PC-9 (cell line): ENCODE measurements at places on chromosomes 13 and 19. TPM values are rescaled to one million over a fixed set of nuclear protein-coding genes. Genes with fewer than 3 reads are reported as not detected.

GRCh38 chr19:38135150-38135998, 88.6 kb downstream of the DPF1 start:
- H3K4me1 ChIP-seq, result no peaks in the 10 kb centered on the region
- no peak overlapping the region for H3K4me3 ChIP-seq
- no peak for DNase-seq
- H3K36me3 ChIP-seq, result no peaks in the 10 kb centered on the region
- no peak overlapping the region for H3K27ac ChIP-seq

DNA sequence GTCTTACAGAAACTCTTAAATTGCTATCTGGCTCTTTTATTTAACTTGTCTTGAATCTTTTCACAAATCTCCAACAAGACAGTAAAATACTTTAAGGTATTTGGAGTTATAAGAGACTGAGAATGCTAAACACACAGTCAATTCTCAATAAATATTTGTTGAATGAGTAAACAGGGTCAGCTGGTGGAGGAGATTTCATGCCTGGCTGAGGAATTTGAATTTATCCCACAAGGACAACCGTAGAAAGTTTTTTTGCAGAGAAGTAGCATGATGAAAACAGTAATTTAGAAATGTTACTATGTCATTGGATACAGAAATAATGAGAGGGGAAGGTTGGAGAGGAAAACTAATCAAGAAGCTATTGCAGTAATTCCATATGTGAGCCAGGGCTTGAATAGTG, 1223.7 kb downstream of the PCDH17 start:
- no peak overlapping the region for H3K4me3 ChIP-seq
- H3K4me1 ChIP-seq, result no peaks in the 10 kb centered on the region
- H3K36me3 ChIP-seq, result no peaks in the 10 kb centered on the region
- no peaks in the 10 kb centered on the region for H3K27me3 ChIP-seq

- DNase-seq, result no peak
- H3K4me3 ChIP-seq, result peak overlapping the region; percentile 74; the same call in 1 of the 2 replicates
- H3K27ac ChIP-seq, result no peak overlapping the region
- no peaks in the 10 kb centered on the region for H3K27me3 ChIP-seq
- peaks cover 22% of the 10 kb centered on the region for H3K4me1 ChIP-seq
These were observed 1.9 kb downstream of the ISYNA1 start for GRCh38 chr19:18435842-18436670.

- no peaks in the 10 kb centered on the region for H3K4me1 ChIP-seq
- no peaks in the 10 kb centered on the region for H3K27me3 ChIP-seq
- H3K4me3 ChIP-seq, result no peak overlapping the region
- no peak for DNase-seq
- no peaks in the 10 kb centered on the region for H3K36me3 ChIP-seq
These were observed 733.9 kb upstream of the KLHL1 start for GRCh38 chr13:70842062-70842644.

DNA sequence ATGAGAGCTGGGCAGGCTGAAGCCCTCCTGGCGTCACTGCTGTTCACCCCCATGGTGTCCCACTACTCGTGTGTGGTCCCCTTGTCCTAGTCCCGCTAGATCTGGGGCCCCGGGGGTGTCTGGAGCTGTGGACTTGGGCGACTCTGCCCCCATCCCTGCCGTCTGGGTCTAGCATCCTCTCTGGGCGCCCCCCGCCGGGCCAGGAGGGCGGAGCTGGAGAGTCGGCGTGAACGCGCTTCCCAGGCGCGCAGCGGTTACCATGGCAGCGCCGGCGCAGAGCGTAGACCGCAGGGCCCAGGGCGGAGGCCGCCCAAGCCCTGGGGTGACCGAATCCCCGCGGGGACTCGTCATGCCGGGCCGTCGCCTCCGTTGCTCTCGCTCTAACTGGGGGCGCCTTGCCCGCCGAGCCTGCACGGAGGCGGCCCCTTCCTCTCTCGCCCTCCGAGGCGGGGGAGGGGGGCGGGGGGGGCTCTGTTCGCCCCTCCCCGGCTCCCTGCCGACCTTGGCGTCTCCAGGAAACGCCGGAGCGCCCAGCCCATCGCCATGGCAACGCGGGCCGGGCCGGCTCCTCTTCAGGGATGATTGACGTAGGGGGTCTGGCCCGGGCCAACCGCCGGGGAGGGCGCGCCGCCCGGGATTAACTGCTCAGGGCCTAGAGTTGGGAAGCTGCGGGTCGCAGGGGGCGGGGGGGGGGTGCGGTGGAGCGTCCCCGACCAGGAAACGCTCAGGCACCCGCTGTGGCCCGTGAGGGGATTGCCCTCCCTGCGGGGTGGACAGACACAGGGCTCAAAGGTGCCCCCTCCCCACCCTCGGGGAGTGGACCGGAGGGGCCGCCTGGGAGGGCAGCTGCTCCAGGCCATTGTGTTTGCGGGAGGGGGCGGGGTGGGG, 8.9 kb downstream of the ISYNA1 start:
- H3K4me3 ChIP-seq, result no peak overlapping the region
- no peaks in the 10 kb centered on the region for H3K27me3 ChIP-seq
- no peaks in the 10 kb centered on the region for H3K4me1 ChIP-seq

GRCh38 chr19:44626048-44626624, 12.8 kb downstream of the IGSF23 start:
- peaks cover 21% of the 10 kb centered on the region; the same call in 1 of the 2 replicates for H3K36me3 ChIP-seq
- peaks cover 31% of the 10 kb centered on the region for H3K4me1 ChIP-seq
- no peaks in the 10 kb centered on the region for H3K27me3 ChIP-seq
- DNase-seq, result peak; percentile 94

- no peak overlapping the region for H3K27ac ChIP-seq
- no peaks in the 10 kb centered on the region for H3K4me1 ChIP-seq
- H3K27me3 ChIP-seq, result no peaks in the 10 kb centered on the region
- no peak overlapping the region for H3K4me3 ChIP-seq
- H3K36me3 ChIP-seq, result no peaks in the 10 kb centered on the region
- DNase-seq, result no peak
These were observed 1707.6 kb upstream of the SLC10A2 start for GRCh38 chr13:104773775-104774174.

GRCh38 chr19:39251846-39252245, 3.2 kb upstream of the IFNL4 start:
- no peak overlapping the region for H3K4me3 ChIP-seq
- H3K4me1 ChIP-seq, result no peaks in the 10 kb centered on the region
- no peak for DNase-seq
- H3K36me3 ChIP-seq, result no peaks in the 10 kb centered on the region

- no peak overlapping the region for H3K27ac ChIP-seq
- no peaks in the 10 kb centered on the region for H3K27me3 ChIP-seq
- no peaks in the 10 kb centered on the region for H3K4me1 ChIP-seq
These were observed 6.9 kb downstream of the ZNF490 start for GRCh38 chr19:12603714-12604113.

DNA sequence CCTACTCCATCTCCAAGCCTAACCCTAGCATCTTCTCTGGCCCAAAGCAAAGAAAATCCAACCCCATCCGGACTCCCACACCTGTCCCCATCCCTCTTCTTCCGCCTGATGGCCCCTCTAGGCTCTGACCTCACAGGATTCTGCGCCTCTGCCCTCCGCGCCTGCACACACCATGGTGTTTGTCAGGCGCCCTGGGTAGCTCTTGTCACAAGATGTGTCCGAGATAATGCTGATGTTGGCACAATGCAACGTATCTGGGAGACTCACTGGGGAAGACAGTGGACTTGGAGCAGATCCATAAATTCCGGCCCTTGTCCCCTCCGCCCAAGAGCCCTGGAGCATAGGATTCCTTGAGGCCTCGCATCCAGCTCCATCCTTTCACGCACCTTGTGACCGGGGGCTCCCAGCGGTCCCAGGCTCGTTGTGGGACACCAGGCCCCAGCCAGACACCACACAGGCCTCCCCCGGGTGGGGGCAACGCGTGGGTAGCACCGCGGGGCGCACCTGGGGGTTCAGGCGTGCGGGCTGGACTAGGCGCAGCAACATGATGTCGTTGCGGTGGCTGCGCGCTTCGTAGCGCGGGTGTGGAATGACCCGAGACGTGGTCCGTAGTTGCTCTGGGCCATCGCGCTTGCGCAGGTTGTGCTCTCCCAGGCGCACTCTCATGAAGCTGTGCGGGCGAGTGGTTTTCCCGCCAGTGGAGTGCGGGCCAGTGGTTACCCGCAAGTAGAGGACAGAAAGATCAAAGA, 3.1 kb upstream of the KLK1 start:
- H3K27me3 ChIP-seq, result peaks cover 79% of the 10 kb centered on the region
- H3K36me3 ChIP-seq, result no peaks in the 10 kb centered on the region
- no peak overlapping the region for H3K27ac ChIP-seq
- H3K4me1 ChIP-seq, result 0 out of 2 replicates have a peak, but pooled peaks cover 7% of the 10 kb centered on the region
- no peak for DNase-seq

GRCh38 chr13:101982903-101983302, 418.9 kb downstream of the FGF14 start:
- DNase-seq, result no peak
- 0 out of 2 replicates have a peak, but pooled peaks cover 5% of the 10 kb centered on the region for H3K27me3 ChIP-seq
- H3K4me1 ChIP-seq, result no peaks in the 10 kb centered on the region
- H3K27ac ChIP-seq, result no peak overlapping the region
- no peak overlapping the region for H3K4me3 ChIP-seq
- no peaks in the 10 kb centered on the region for H3K36me3 ChIP-seq

GRCh38 chr13:30607908-30608307, 9.8 kb upstream of the USPL1 start:
- H3K4me3 ChIP-seq, result no peak overlapping the region
- H3K36me3 ChIP-seq, result no peaks in the 10 kb centered on the region
- DNase-seq, result no peak

- no peaks in the 10 kb centered on the region for H3K27me3 ChIP-seq
- DNase-seq, result no peak
- H3K4me1 ChIP-seq, result peaks cover 10% of the 10 kb centered on the region
- H3K27ac ChIP-seq, result no peak overlapping the region
These were observed 4.5 kb downstream of the PSMD8 start for GRCh38 chr19:38378866-38379265.

GRCh38 chr19:3790941-3791340, 4.8 kb upstream of the MATK start:
- peaks cover 8% of the 10 kb centered on the region; the same call in 1 of the 2 replicates for H3K27me3 ChIP-seq
- H3K27ac ChIP-seq, result no peak overlapping the region
- DNase-seq, result no peak
- H3K4me3 ChIP-seq, result no peak overlapping the region
- no peaks in the 10 kb centered on the region for H3K4me1 ChIP-seq

GRCh38 chr13:52029569-52029968, 5.1 kb downstream of the UTP14C start:
- no peaks in the 10 kb centered on the region for H3K4me1 ChIP-seq
- H3K4me3 ChIP-seq, result no peak overlapping the region
- DNase-seq, result no peak
- no peak overlapping the region for H3K27ac ChIP-seq
- peaks cover 41% of the 10 kb centered on the region for H3K36me3 ChIP-seq
- H3K27me3 ChIP-seq, result no peaks in the 10 kb centered on the region

DNA sequence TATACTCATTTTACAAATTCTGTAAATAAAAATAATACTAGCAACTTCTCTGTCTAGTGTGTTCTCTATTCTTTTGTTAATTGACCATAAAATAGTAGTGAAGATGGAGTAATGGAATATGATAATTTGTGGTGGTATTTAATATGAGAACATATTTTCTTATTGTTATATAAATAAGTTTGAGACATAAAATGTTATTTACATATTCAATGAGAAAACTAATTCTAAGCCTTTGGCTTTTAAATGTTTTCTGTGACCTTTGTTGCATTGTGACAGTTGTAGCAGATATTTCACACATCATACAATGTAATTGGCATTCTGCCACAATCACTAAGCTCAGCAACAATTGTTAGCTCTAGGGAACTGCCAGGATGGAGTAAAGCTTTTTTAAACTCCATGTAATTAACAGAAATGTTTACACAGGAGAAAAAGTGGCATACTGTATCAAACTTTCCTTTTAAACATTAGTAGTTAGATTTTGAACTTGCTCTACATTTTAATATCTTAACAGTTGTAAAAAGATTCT, 562.1 kb upstream of the PCDH9 start:
- H3K27ac ChIP-seq, result no peak overlapping the region
- H3K4me3 ChIP-seq, result no peak overlapping the region
- H3K4me1 ChIP-seq, result no peaks in the 10 kb centered on the region
- H3K27me3 ChIP-seq, result no peaks in the 10 kb centered on the region

GRCh38 chr19:49217382-49217781, 59.8 kb downstream of the TRPM4 start:
- no peak for DNase-seq
- peaks cover 19% of the 10 kb centered on the region for H3K4me1 ChIP-seq
- no peak overlapping the region for H3K27ac ChIP-seq

DNA sequence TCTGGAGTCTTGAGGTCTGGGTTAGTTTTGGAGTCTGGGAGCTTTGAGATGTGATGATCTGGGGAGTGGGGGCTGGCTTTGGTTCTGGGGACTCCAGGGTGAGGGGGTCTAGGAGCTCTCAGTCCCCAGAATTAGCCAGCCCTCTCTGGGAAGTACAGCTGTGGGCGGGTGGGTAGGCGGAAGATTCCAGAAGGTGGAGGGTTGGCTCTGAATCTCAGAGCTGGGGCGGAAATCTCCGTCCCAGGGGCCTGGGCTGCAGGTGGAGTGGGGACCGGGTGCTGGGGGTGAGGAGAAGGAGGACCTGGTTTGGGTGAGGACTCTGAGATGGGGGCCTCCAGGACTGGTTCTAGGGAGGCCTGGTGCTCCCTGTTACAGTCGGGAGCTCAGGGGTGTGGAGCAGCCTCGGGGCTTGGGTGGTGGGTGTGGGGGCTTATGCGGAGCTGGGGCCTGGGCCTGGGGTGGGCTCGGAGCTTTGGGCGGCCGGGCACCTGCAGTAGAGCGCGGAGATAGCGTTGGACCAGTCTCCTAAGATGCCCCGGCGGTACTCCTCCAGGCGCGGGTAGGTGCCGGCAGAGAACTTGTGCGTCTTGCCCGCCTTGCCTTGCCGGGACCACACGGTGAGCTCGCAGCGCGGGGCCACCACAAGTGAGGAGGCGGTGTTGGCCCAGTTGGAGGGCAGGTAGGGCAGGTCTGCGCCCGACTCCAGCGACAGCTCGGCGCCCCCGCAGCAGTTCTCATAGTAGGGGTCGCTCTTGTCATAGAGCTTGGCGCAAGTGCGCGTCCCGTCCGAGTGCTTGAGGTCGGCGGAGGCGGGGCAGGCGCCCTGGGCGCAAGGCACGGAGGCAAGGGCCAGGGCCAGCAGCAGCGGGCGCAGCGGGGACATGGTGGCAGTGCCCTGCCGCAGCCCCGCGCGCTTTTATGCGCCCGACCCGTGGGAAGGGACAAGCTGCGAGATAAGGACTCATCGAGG, at the start of gene SYCN:
SYCN (minus strand) TSS at position 892 of the 970 bp plus-strand sequence; CDS start at position 883, 9 bp downstream.
- no peak for DNase-seq
- H3K36me3 ChIP-seq, result no peaks in the 10 kb centered on the region
- no peak within 1 kb of the TSS for H3K27ac ChIP-seq
- peaks cover 3% of the 10 kb centered on the region for H3K4me1 ChIP-seq

DNA sequence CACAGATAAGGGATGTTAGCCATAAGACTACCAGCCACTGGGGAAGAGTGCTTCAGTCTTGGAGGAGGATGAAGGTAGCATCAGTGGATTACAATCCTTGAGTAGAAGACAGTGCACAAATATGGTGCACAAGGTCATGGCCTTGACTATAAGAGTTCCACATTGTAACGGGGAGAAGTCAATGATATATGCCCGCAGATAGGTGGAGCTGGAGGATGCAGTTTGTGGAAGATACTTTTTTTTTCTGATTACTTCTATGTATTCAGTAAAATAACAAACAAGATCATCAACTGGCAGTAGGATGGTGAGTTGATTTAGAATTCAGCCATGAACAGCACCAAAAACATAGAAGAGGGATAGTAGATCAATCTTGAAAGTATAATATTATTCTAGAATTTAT, 926.8 kb upstream of the MIR17HG start:
- no peak overlapping the region for H3K4me3 ChIP-seq
- DNase-seq, result no peak
- H3K4me1 ChIP-seq, result no peaks in the 10 kb centered on the region

Gene DIAPH3
- 26.4 and 39.3 TPM in 2 replicates for total RNA-seq

Gene KASH5
- total RNA-seq, result 0.39 TPM in 1 of 2 replicates, not detected in the other

Gene PSG7
- not detected in 2 replicates for total RNA-seq

Gene ZNF132
- 1.5 and 2.1 TPM in 2 replicates for total RNA-seq

Gene LILRB1
- total RNA-seq, result not detected in 2 replicates

Gene FAM216B
- not detected in 2 replicates for total RNA-seq
